Epithelial cell of proximal tubule (primary cell): ENCODE measurements at places on chromosomes 2 and 18.

DNA sequence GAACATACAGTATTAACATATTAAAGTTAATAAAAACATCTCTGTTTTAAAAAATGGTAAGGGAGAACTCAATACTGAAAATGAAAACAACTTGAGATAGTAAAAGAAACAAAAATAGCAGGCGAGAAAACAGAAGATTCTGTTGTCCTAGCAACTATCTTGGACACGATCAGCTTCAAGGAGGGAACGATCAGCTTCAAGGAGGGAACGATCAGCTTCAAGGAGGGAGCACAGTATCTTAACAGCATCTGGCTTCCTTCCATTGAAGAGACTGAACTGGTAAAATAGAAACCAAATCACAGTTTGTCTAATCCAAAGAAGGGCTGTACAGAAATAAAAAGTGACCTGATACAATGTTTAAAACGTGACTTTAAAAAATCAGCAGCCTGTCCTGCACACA lies 51.8 kb downstream of the NDUFA10 start:
- DNase-seq, result no peak

DNA sequence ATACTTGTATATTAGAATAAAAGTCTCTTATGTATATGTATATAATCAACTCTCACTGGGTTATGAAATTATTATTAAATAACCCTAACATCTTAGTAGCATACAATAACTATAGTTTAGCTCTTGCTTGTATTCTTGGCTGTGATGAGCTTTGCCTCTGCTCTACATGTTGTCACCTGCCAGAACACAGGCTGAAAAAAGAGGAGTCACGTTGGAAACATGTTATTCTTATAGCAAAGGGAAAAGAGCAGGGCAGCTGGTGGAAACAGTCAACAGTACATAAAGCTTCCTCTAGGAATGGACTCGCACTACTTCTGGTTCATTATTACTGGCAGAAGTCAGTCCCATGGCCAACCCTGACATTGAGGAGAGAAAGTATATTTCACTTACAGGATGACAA lies 362.0 kb upstream of the KYNU start:
- no peak for DNase-seq

- DNase-seq, result no peak
Observed at GRCh38 chr2:158478816-158479215, 22.1 kb downstream of the PKP4 start.

GRCh38 chr2:241064008-241064801 lies 37.9 kb downstream of the MTERF4 start:
- DNase-seq, result no peak
